ENCODE measurements at places on chromosomes 11 and 22.

DNA sequence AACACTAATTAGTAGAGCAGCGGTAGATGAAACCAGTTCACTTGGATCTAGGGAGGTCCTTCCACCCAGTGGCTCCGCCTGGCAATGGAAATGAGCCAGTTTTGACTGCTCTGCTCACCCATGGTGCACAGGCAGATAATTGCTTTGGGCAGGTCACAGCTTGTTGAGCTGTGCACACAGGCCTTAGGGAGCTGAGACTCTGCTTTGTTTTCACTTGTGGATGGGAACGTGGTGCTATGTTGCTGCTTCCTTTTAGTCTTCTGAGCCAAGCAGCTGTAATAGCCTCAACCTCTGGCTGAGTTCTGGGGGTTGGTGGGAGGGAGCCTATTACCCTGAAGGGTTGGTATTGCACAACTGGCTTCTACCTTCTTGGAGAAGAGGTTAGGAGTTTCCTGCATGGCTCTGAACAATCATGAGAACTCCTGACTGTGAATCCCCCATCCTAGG, 262.3 kb upstream of the MTNR1B start:
- DNase-seq: peak; percentile 97

- no peak for DNase-seq
Observed at GRCh38 chr11:116857936-116858335, 20.5 kb upstream of the APOA1 start.

DNA sequence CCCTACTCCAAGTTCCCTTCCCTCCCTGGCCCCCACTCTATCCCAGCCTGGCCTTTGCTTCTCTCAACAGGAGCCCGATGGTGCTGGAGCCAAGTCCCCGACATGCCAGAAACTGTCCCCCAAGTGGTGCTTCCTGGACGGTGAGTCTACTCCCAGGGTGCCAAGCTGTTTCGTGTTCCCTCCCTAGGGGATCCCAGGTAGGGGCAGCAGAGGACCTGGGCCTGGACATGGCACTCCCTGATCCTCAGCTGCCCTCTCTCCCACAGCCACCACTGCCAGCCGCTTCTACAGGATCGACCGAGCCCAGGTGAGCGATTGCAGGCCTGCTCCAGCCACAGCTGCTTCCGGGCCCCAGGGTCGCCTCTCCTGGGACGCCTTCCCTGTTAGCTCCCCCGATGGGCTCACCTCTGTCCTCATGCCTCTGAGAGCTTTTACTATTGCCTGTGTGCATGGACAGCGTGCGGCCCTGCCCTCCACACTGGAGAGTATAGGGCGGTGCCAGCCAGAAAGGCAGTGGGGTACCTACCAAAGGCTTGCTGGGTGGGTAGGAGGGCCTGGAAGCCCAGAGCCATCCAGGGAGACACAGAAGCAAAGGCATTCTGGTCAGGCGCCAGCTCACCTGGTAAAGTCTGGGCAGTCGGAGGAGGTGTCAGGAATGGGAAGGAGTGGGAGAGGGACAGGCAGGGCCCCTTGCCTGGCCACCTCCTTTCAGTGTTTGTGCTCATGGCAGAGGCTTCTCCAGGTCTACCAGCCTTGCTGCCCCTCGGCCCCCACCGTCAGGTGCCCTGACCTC, 5.0 kb upstream of the MDK start:
- DNase-seq: no peak

DNA sequence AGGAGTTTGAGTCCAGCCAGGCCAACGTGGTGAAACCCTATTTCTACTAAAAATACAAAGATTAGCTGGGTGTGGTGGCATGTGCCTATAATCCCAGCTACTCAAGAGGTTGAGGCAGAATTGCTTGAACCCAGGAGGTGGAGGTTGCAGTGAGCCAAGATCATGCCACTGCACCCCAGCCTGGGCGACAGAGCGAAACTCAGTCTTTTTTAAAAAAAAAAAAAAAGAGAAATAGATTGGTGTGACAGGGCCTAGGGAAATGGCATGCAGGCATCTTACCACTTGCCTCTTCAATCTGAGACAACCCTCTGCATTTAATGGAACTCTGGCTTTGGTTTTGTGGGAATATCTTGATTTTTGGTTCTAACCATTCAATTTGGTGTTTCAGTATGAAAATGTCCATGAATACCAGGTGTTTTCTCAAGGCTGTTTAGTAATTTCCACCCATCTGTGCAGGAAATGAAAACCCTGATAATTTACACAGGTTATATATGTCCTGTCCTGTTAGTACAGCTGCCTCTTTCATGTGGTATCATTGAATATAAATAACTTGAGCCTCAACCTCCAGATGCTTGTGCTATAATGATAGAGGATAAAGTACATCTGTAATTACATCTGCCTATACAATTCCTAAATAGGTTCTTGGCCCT, 8.4 kb downstream of the XBP1 start:
- DNase-seq: no peak

DNA sequence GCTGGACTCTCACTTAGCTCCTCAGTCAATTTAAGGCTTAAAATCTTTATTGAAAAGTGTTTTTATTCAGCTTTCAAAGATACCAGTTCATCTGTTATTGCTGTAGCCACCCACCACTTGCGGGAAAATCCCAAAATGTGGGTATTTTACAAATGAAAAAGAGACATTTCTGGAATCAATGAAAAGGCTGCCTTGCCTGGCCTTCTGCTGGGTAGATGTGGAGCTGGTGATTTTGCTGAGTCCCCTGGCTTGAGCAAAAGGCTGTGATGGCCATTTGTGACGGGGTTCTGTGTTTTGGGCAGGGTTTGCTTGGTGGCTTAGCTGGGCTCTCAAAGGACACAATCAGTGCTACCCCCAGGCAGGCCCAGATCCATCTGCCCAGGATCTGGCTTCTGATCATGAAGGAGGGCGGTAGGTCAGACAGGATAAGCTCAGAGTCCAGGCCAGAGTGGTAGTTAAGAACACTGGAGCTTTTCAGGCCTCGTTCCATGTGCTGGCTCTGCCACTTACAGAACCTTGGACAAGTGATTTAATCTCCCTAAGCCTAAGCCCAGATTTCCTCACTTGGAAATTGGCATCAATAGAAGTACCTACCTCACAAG, 36.1 kb downstream of the UBASH3B start:
- DNase-seq: no peak

DNA sequence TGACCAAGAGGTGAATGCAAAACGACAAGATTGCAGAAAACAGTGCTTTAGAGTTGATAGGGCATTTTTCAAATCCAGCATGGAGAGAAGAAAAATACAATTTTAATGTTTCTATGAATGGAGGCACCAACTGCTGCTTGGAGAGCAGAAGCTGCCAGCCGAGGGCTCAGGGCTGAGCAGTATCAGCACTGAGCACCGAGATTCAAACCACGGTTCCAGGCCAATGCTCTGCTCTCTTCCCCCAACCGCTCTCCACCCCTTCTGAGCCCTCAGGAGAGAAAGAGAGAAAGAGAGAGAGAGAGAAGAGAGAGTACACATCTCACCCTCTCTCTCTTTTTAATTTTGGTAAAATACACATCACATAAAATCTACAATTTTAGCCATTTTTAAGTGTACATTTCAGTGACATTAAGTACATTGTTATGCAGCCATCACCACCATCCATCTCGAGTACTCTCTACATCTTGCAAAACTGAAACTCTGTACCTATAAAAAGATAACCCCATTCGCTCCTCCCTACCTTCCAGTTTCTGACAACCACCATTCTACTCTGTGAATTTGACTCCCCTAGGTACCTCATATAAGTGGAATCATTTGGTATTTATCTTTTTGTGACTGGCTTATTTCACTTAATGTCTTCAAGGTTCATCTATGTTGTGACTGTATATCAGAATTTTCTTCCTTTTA, 333.3 kb downstream of the MIAT start:
- DNase-seq: no peak

GRCh38 chr22:47030143-47030661, 267.8 kb downstream of the TBC1D22A start:
- no peak for DNase-seq
